Hepatic stellate cell (primary cell): ENCODE measurements at places on chromosomes 16 and 17.

DNA sequence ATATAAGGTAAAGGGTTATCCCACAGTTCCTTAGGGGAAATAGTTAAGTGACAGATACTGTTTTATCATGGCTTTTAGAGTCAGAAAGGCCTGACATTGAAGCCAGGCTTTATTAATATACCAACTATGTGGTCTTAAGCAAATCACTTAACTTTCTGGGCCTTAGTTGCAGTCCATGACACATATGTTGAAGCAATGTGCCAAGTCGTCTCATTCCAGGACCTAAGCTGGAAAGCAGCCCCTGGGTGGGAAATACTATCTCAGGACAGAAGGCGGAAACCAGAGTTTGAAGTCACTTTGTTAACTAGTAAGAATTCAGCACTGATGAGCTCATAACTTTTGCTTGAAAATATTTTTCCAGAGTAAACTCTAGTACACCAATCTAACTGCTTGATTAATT lies 80.0 kb downstream of the USP32 start:
- no peak for DNase-seq

GRCh38 chr16:84979516-84979915 lies 31.8 kb downstream of the ZDHHC7 start:
- DNase-seq, result no peak

- DNase-seq, result no peak
Observed at GRCh38 chr16:3830625-3831254, 49.8 kb downstream of the CREBBP start.

DNA sequence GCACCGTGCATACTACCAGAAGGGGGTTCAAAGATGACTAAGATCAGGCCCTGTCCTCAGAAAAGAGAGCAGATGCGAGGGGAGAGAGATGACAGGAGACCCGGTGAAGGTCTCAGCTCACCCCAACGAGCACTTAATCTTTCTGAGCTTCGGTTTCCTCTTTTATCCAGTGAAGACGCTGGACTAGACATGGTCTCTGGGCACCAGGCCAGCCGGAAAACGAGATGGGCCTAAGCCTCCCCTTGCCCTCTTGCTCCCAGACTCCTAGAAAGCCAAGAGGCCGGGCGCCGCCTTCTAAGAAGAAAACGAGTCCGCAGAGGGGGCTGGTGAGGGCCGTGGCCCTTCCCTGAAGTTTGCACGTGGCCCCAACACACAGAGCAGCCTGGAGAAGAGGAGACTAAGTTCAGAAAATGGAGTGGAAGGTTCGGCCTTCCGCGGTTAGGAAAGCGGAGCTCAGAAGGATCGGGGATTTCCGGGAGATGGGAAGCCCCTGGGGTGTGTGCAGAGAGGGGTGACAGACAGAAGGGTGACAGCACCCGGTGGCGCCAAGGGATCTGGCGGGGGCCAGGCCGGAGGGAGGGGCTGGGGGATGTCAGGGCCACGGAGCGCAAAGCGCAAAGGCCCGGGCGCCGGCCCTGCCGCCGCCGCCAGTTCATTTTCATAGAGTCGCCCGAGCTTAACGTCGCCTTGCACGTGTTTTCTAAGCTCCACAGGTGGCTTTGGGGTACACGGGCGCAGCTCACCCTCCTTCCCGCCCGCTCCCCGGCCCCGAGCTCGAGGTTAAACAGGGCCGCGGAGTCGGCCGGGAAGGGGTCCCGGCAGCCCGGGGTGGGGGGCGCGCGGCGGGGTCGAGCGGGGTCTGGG lies 42.1 kb upstream of the BHLHA9 start:
- no peak for DNase-seq

DNA sequence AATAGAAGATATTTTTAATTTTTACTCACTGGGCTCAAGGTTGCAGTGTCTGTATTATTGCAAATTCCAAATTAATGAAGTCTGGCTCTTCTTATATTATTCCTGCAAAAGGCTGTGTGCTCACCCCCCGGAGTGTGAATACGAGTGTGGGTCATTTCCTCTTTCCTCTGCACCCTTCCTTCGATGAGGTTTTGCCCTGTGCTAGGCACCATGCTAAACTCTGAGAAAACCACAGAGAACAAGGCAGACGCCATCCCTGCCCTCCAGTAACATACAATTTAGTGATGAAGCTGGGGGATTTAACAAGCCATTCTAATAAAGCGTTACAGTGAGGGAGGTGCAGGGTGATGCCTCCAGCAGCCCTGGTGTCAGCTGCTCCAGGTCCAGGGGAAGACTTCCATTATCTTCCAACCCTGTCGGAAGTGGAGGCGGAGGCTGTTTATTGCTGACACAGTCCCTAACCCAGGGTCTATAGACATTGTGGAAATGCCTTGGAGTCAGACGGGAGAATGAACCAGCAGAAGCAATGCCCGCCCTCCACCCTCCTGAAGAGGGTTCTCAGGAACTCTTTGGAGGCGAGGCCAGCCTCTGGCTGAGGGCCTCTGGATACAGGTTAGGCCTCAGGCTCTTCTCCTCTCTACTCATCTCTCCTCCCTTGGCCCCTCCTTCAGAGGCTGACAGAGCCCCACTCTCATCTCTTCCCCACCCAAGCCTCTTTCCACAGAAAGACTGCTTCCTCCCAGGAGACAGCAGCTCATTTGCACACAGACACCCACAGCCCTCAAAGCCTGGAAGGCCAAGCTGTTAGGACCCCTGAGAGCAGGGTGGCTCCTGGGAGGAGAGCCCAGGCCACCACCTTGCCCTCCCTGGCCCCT lies 2.0 kb upstream of the ACE start:
- no peak for DNase-seq

DNA sequence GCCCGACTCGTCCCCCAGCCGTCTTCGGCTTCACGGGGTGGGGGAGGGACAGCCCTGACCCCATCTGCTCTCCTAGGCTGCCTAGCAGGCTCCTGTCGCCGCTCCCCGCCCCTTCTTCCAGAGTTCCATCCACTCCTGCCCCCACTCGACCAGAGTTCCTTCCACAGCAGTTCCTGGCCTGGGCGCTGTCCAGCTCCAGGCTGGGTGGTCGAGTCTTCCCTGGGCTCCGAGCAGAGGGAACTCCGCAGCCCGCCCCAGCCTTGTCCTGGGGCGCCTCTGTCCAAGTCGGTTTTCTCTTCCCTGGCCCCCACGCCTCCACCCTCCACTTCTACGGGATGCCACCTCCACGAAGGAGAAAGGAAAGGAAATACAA lies 1.4 kb downstream of the PYY start:
- no peak for DNase-seq

DNA sequence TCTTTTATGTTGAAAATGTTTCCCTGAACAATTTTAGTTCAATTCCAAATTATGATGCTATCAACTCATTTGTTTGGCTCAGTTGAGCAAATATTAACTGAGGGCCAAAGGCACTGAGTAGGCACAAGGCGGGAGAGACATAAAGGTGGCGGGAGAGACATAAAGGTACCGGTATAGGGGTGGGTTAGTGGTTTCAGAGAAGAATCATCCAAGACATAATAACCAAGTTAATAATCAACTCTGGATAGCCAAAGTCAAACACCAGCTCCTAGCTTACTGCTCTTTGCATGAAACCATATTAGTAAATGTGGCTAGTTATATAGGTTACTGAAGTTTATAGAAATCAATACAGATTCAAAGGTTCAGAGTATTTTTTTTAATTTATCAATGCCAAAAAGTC lies 91.7 kb downstream of the RPGRIP1L start:
- no peak for DNase-seq

- no peak for DNase-seq
Observed at GRCh38 chr17:5585836-5586521, 1.7 kb upstream of the NLRP1 start.

DNA sequence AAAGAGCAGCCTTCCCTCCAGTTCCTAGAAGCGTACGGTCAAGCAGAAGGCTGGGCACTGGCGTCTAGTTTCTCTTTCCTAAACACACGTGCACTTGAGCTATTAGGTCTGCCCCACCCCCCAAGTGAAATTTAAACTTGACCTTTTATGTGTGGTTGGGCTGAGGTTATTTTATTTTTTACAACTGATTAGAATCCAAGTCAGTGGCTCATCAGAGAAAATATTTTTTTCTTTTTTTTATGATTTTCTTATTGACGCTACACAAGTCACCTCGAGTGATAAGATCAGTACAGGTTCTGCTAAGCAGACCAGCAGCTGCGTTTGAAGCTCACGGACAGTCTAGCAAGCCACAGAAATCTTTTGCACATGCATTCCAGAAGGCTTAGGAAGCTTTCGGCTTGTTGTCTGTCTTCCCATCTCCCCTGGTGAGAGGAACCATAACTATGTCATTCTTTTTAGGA lies 95.1 kb downstream of the ZFHX3 start:
- DNase-seq, result peak; percentile 91

- DNase-seq, result no peak
Observed at GRCh38 chr17:49939318-49939717, 29.7 kb upstream of the DLX4 start.

DNA sequence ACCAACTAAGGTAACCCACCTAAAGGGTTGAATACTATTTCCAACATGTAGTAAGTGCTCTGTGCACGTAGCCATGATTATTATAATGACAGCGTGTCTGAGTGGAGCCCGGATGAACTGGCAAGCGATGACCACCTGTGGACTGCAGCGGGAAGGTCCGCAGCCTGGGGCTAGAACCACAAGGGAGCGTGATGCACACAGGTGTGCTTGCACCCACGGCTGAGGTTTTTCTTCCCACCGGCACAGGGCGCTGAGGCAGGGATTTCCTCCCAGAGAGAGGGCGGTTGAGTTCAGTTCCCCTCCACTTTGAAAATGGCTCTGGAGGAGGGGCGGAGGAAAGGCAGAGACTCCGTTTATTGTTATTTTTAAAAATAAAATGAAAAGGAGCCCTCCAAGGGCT lies 221.7 kb upstream of the HSBP1 start:
- DNase-seq, result no peak
